Astrocyte of the cerebellum (primary cell): ENCODE measurements at places on chromosomes 16 and 17.
A peak's percentile ranks its signal among the peaks of the same experiment; 100 is the strongest.

GRCh38 chr16:30443631-30444030 lies 2.0 kb downstream of the SEPHS2 start:
- DNase-seq: no peak

- DNase-seq: no peak
Measured at GRCh38 chr17:4710693-4711634, 532 bp downstream of the ARRB2 start.

GRCh38 chr17:41483991-41484826 lies 3.3 kb upstream of the KRT35 start:
- no peak for DNase-seq

DNA sequence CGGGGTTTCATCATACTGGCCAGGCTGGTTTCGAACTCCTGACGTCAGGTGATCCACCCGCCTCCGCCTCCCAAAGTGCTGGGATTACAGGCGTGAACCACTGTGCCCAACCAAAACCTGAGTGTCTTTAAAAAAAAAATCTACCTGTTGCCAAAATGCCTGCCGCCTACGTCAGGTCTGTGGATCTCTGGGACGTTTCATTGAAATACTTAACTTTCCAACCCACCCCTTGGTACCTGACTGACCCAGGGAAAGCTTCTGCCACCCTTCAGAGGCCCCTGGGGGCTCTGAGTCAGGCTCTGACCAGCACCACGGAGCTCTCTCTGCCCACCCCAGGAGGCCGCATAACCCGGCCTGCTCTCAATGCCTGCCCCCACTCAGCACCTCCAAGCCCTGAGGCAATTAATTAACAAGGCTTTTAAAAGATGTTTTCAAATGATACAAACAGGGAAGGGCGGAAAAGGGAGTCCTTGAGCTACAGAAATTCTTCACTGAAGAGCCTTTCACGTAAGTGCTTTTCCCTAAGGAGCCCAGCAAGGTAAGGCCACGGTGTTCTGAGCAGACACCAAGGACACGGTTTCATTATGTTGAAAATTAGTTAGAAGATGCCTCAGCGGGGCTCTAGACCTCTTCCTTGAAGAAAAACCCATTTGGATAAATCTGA lies 29.3 kb upstream of the GSG1L start:
- DNase-seq: no peak

GRCh38 chr16:27437946-27438345 lies 36.0 kb downstream of the IL21R start:
- DNase-seq: no peak

GRCh38 chr17:9242497-9242881 lies 221.2 kb downstream of the NTN1 start:
- DNase-seq: no peak

DNA sequence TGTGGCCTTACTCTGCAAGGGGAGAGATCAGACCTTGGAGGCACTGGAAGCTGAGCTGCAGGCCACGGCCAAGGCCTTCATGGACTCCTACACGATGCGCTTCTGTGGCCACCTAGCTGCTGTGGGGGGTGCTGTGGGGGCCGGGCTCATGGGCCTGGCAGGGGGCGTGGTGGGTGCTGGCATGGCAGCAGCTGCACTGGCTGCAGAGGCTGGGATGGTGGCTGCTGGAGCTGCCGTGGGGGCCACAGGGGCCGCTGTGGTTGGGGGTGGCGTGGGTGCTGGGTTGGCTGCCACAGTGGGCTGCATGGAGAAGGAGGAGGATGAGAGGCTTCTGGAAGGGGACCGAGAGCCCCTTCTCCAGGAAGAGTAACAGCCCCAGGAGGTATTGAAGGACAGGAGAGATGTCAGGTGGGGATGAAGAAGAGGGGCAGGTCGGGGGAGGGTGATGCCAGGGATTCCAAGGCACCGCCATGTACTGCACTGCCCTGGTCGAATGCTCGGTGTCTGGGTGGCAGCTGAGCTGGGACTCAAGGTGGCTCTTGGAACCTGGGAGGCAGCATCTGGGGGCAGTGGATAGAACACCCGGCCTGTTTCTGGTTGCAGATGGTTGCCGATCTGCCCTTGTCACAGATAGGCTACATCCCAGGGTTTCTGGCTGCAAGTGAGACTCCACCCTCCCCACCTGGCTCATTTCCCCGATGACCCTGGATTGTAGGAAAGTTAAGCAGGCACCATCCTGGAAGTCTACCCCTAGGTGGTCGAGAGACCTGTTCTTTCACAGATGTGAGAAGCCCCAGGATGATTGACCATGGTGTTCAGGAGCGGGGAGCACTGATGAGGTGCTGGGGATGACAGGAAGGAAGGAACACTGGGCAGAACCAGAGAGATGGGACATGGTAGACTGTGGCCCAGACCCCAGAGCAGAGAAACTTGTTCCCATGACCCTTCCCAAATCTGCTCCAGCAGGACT lies 5.1 kb downstream of the RNF112 start:
- no peak for DNase-seq

GRCh38 chr17:31175237-31175636 lies 80.5 kb downstream of the NF1 start:
- DNase-seq: no peak

DNA sequence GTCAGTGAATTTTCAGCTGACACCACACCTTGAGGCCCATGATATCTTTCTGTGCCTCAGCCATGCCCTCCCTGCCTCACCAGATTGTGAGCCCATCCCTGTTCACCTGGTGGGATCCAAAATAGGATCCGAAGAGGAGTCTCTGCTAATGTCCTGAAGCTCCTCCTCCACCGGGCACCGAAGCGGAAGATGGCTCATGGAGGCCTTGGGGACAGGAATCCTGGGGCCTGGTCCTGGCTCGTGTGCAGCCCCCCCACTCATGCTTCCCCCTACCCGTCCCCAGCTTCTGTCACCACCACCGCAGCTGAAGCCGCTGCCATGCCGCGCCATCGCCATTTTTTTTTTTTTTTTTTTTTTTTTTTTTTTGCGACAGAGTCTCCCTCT lies 1683.4 kb downstream of the TP53TG3F start:
- no peak for DNase-seq

- no peak for DNase-seq
Measured at GRCh38 chr17:231966-232807, 50.7 kb upstream of the DOC2B start.

DNA sequence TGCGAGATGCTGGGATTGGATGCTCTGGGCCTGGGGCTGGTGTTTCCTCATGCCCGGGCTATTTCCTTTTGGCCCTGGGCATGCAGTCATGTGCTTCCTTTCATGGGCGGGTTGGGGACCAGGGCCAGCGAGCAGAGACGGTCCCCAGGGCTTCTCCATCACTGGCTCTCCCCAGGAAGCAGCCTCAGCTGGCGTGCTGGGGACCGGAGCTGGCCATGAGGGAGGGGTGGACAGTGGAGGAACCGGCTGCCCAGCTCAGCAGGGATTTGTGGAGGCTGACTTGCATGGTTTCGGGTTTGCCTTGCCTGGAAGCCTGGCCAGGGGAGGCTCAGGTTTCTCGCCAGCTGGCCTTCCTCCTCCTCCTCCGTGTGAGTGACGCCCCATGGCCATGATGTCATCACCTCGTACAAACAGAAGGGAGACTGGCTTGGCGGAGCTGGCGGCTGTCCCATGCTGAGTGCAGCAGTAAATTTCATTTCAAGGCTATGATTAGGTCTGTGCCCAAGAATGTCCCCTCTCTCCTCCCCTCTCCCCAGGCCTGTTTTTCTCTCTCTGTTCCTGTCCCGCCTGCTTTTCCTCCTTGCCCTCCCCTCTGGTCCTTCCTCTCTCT lies 8.9 kb upstream of the TIMP2 start:
- peak; percentile 99 for DNase-seq

DNA sequence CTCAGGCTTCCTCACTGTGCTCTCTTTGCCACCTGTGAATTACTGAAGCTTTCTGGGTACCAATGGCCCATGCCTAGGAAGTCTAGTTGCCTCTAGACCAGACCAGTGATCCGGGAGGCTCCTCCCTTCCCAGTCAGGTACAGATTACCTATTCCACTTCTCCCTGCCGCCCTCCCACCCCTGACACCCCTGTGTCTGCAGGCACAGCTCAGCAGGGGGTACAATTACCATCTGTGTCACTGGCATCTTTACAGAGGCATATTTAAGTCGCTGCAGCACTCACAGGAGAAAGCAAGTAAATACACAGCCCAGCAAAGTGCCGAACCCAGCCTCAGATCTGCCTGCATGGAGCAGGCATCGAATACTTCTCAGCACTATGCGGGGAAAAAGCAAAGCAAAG lies 5.3 kb upstream of the WSCD1 start:
- DNase-seq: no peak

DNA sequence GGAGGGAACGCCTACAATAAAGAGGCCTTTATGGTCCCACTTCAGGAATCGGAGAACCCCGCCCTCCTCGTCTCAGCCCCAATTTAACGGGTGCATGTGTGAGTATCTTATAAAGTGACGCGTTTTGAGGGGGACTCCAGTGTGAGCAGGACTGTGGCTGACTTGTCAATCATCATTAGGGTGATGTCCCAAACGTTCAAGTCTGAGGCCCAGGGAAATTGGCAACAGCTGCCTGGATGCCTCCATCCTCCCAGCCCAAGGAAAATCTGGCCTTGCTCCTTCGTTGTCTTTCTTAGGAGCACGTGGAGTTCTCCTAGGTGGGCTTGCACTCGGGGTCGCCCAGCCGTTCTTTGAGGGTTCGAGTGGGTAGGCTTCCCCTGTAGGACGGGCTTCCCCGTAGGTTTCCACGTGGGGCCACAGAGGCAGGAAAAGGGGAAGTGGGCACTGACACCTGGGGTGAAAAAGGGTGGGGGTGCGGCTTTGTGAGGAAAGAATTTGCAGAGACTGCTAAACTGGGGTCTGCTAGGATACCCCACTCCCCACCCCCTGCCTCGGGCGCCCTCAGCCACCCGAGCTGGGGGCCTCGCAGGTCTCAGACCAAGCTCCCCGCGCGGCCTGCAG lies 561 bp upstream of the HERPUD1 start:
- no peak for DNase-seq

GRCh38 chr17:15966183-15966878 lies 21.4 kb downstream of the ADORA2B start:
- DNase-seq: peak; percentile 44

DNA sequence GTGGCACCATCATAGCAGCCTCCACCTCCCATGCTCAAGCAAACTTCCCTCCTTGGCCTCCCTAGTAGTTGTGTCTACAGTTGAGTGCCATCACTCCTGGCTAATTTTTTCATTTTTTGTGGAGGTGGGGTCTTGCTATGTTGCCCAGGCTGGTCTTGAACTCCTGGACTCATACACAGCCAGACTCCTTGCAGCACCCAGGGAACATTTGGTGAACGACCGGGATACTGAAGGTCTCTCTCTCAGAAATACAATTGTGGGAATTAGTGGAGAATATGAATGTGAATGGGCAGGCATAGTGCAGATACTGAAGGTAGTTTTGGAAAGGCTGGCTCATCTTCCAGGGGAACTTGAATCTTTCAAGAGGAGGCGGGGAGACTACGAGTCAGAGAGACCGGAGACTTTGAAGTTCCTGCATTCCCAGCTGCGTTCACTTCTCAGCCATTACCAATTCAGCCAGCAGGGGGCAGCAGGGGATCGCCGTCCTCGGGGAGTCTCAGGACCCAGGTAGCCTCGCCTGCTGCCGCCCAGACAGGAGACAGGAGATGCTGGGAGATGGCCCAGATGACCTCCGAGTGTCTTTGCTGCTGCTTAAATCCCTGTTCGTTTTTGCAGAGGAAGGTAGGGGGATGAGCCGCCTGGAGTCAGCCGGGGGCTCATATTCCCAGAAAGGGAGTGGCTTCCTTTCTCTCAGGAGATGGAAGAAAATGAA lies 68.6 kb downstream of the HAPSTR1 start:
- peak; percentile 24 for DNase-seq

GRCh38 chr16:17776888-17777287 lies 306.1 kb upstream of the XYLT1 start:
- no peak for DNase-seq

DNA sequence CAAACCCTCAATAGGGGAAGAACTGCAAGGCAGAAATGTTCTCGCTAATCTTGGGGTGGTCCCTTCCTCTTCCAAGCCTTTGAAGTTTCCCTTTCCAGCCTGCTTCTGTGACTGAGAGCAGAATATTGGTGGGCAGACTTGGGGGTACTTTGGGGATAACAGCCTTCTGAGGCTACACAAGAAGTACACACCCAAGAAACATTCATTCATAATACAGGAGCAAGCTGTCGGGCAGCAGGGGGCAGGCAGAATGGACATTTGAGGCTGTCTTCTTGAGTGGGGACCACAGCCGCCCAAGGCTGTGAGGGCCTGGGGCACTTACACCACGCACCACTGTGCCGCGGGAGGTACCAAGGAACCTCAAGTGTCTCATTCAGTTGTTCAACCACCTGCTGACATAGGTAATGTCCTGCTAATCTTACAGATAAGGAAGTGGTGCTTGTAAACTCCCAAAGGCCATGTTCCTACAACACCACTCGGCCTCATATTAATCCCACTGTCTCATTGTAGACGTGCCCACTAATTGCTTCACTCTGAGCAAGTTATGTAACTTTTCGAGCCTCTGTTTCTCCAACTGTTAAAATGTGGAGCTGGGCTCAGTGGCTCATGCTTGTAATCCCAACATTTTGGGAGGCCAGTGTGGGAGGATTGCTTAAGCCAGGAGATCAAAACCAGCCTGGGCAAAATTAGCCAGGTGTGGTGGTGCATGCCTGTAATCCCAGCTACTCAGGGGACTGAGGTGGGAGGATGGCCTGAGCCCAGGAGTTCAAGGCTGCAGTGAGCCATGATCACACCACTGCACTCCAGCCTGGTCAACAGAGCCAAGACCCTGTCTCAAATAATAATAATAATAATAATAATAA lies 2.5 kb upstream of the MRPS23 start:
- DNase-seq: no peak

GRCh38 chr17:52170963-52171572 lies 12.6 kb upstream of the CA10 start:
- no peak for DNase-seq

DNA sequence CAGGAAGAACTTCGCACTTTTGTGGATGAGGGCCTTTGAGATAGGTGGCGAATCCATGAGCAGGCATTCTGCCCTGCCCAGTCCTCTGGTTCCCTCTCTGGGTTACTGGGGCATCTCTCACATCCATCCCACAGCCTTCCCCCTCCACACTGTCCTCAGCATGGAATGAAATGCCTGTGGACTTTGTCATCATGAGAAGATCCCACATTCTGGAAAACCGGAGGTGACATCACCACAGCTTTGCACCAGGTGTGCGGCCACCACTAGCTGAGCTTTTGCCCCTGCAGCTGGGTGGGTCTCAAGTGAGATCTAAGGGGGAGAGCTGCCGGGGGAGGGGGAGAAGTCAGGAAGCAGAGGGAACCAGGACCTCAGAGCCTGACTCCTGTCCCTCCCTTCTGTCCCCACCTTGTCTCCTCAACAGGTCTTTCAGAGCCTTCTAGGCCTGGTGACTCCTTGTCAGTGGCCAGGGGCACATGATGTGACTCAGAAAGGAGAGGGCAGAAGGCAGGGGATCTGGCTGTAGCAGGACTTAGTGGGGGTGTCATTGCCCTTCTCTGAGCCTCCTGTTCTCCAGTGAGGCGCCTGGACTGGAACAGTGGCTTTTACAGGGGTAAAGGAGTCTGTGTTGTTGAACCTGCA lies 40.0 kb upstream of the DLX4 start:
- DNase-seq: no peak

- DNase-seq: peak; percentile 95
Measured at GRCh38 chr17:76709077-76709950, 1.5 kb downstream of the MXRA7 start.
